Stimulated activated CD8-positive, alpha-beta memory T cell treated with anti-CD3 and anti-CD28 coated beads, Interleukin-2, amount 100 ng/mL, for 48 hours (primary cell): ENCODE measurements at places on chromosomes 2 and 18.
A peak's percentile ranks its signal among the peaks of the same experiment; 100 is the strongest.

DNA sequence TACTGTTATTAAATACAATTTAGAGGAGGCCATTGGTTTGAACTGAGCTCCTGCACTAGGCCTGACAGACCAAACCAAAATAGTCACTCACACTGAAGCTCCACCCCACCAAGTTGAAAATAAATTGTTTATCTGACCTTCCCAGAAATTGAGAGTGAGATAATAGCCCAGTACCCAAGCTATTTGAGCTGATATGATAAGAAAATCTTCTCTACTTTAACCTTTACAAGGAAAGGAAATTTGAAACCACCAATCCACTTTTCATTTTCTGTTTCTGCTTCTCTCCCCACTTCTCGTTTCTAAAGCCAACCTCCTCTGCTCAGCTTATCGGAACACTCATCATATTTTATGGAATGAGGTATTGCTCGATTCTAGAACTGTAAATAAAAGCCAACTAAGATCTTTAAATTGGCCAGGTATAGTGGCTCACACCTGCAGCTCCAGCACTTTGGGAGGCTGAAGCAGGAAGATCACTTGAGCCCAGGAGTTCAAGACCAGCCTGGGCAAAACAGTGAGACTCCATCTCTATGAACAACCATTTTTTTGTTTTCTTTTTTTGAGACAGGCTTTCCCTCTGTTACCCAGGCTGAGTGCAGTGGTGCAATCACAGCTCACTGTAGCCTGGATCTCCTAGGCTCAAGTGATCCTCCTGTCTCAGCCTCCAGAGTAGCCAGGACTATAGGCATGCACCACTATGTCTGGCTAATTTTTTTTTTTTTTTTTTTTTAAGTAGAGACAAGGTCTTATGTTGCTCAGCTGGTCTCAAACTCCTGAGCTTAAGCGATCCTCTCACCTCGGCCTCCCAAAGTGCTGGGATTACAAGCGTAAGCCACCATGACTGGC, 13.3 kb upstream of the GALM start:
- DNase-seq = no peak

GRCh38 chr2:219079417-219079816, 18.7 kb upstream of the IHH start:
- DNase-seq = no peak

GRCh38 chr18:63749489-63749888, 25.7 kb upstream of the SERPINB7 start:
- no peak for DNase-seq

GRCh38 chr2:222861411-222862105, 722 bp downstream of the ACSL3 start:
- peak; percentile 17 for DNase-seq

DNA sequence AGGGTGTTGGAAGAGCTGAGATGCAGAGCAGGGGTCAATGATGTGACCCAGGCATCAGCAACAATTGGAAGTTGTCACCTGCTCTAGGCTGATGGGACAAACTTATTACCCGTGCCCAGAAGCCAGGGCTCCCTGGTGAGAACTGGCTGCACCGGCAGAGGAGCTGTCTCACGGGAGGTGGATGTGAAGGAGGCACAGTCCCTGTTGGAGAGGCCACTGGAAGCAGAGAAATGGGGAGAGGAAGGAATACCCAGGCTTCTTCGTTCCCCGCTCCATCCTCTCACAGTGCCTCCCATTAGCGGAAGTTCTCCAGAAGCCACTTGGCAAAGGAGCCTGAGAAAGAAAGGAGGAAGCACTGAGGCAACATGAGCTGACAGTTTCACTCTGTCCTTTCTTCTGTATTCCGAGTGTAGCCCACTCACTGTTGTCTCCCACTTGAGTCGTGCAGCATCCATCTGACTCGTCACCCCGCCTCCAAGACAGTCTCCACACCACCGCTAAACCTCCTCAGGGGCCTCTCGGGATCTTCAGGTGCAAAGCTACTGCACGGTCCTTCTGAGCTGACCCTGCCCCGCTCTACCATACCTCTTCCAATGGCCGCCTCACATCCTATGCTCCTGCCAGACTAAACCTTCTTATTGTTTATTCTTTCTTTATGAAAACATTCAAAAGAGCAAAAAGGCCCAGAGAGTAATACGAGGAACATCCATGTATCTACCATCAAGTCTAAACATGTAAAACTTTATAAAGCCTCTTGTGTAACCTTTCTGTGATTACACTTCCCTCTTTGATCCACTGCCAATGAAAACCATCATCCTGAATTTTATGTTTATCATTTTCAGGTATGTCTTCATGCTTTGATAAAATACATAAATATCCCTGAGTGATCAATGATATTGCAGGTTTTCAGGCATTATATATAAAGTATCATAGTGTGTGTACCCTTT, 19.1 kb upstream of the AFTPH start:
- DNase-seq = no peak

DNA sequence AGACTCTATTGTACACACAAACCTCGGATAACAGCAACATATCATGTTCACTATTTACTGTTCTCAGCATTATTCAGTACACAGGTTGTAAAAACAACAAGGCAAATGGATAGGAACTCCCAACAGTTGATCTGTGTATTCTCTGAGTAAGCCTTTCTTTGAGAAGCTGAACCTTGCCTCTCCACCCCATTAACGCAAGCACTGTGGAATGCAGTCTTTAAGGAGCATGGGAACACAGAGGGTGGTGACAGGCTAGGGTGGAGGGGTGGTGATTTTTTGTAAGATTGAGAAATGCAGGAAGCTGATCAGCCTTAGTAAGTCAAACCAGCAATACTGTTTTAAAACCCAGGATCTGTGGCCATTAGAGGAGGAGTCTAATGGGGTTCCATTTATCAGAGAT, 19.6 kb upstream of the SERPINB11 start:
- no peak for DNase-seq

DNA sequence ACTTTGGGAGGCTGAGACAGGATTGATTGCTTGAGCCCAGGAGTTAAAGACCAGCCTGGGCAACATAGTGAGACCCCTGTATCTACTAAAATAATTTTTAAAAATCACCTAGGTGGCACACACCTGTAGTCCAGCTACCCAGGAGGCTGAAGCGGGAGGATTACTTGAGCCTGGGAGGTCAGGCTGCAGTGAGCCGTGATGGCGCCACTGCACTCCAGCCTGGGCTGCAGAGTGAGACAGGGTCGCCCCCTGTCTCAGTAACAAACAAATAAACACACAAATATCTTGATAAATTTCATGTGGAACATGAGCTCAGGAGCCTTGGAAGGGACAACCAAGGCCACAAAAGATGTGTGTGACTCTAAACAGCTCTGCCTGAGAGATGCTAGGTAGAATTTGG, 11.7 kb upstream of the ANKRD53 start:
- no peak for DNase-seq
